SK-N-SH (cell line): ENCODE measurements at places on chromosomes 3 and 15.

DNA sequence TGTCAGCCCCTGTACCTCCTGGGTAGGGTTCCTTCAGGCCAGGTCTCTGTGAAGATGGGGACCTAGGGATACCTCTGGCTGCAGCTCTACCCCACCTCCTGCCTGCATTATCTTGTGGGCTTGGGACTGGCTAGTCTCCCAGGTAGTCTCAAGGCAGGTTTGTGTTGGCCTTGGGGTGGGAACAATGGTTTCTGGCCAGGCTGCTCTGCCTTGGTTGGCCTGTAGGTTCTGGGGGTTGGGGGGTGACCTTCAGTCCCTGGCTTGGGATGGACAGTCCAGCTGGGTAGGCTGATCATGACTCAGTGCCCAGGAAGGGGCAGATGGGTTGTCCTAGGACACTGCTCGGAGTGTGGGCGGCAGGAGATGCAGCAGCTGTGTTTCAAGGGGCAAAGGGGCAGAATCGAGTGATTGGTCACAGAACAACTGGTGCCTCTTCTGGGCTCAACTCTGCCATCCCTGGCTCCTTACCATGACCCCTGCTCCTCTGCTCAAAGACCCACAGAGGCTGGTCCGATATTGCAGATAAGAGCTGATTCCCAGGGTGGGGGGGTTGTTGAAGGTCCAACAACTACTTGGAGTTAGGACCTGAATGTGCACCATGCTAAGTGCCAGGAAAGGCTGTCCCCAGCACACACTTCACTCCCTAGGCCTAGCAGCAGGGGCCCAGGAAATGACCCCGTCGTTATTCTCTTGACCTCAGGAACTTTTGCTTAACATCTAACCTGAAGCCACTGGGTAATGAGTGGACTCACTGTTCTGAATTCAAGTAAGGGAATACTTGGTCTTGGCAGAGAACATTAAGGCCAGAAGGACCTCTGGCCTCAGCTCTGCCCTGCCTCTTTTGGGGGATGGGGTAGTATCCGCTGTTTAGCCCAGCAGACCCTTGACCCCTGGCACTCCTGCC lies 18.1 kb upstream of the BSN start:
- H3K4me1 ChIP-seq = peaks cover 21% of the 10 kb centered on the region; the same call in 1 of the 2 replicates
- no peaks in the 10 kb centered on the region for H3K27me3 ChIP-seq
- H3K4me3 ChIP-seq = no peak overlapping the region
- H3K36me3 ChIP-seq = peaks cover 28% of the 10 kb centered on the region; the same call in 1 of the 2 replicates
- no peak for DNase-seq
- H3K27ac ChIP-seq = no peak overlapping the region

GRCh38 chr3:124256156-124256555 lies 264.2 kb upstream of the ROPN1 start:
- H3K27me3 ChIP-seq = no peaks in the 10 kb centered on the region
- no peaks in the 10 kb centered on the region for H3K36me3 ChIP-seq
- no peak overlapping the region for H3K4me3 ChIP-seq
- H3K27ac ChIP-seq = peak overlapping the region; percentile 99
- DNase-seq = no peak
- H3K4me1 ChIP-seq = peaks cover 19% of the 10 kb centered on the region

DNA sequence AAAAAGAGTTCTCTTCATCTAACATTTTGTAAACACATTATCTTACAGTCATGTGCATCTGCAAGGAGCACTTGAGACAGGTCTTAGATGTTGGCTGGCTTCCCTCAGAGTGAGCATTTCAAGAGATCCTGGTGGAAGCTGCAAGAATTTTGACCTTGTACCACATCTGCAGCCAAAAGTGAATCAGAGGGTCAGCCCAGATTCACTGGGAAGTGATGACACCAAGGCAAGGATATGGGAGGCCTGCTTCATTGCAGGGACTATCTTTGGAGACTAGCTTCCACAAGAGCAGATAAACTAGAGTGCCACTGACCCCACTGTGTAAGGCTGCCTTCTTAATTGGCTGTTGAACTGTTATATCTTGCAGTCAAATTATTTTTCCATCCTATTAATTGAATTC lies 21.3 kb upstream of the GADL1 start:
- no peak overlapping the region for H3K27ac ChIP-seq
- DNase-seq = no peak
- H3K36me3 ChIP-seq = no peaks in the 10 kb centered on the region
- H3K27me3 ChIP-seq = no peaks in the 10 kb centered on the region
- H3K4me3 ChIP-seq = no peak overlapping the region
- H3K4me1 ChIP-seq = no peaks in the 10 kb centered on the region

- H3K27me3 ChIP-seq = no peaks in the 10 kb centered on the region
- no peaks in the 10 kb centered on the region for H3K4me1 ChIP-seq
- no peak for DNase-seq
- H3K4me3 ChIP-seq = no peak overlapping the region
- H3K27ac ChIP-seq = no peak overlapping the region
Measured at GRCh38 chr3:180306691-180307090, 270.0 kb upstream of the PEX5L start.

- peak overlapping the region; percentile 34; the same call in 1 of the 2 replicates for H3K27ac ChIP-seq
- peaks cover 17% of the 10 kb centered on the region; the same call in 1 of the 2 replicates for H3K4me1 ChIP-seq
- no peak for DNase-seq
- H3K36me3 ChIP-seq = peaks cover 10% of the 10 kb centered on the region
- no peak overlapping the region for H3K4me3 ChIP-seq
Measured at GRCh38 chr3:42544492-42545283, 37.1 kb downstream of the SEC22C start.

DNA sequence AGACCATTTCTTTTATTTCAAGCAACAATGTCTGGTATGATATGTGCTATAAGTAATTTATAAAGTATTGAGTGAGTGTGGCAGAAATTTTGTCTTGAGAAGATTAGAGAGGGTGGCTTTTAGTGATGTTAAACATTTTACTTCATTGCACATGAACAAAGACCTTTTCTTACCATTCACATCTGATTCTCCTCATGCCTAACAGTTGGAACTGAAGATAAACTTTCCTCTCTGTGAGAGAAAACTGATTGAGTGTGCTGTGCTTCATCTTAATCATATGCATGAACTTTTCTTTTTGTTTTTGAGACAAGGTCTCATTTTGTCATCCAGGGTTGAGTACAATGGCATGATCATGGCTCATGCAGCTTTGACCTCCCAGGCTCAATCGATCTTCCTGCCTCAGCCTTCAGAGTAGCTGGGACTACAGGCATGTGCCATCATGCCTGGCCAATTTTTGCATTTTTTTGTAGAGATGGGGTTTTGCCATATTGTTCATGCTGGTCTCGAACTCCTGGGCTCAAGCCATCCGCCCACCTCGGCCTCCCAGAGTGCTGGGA lies 377.7 kb upstream of the GOLIM4 start:
- no peaks in the 10 kb centered on the region for H3K36me3 ChIP-seq
- DNase-seq = no peak
- no peaks in the 10 kb centered on the region for H3K27me3 ChIP-seq
- no peaks in the 10 kb centered on the region for H3K4me1 ChIP-seq

- no peaks in the 10 kb centered on the region for H3K36me3 ChIP-seq
- H3K27ac ChIP-seq = no peak overlapping the region
- H3K4me1 ChIP-seq = no peaks in the 10 kb centered on the region
- H3K4me3 ChIP-seq = no peak overlapping the region
Measured at GRCh38 chr3:170055209-170055608, 17.4 kb downstream of the GPR160 start.

GRCh38 chr15:38743147-38743546 lies 178.5 kb upstream of the RASGRP1 start:
- H3K4me1 ChIP-seq = peaks cover 13% of the 10 kb centered on the region; the same call in 1 of the 2 replicates
- no peaks in the 10 kb centered on the region for H3K27me3 ChIP-seq
- H3K4me3 ChIP-seq = no peak overlapping the region

- H3K4me1 ChIP-seq = no peaks in the 10 kb centered on the region
- no peak overlapping the region for H3K4me3 ChIP-seq
Measured at GRCh38 chr3:32791833-32792232, 26.0 kb upstream of the TRIM71 start.

DNA sequence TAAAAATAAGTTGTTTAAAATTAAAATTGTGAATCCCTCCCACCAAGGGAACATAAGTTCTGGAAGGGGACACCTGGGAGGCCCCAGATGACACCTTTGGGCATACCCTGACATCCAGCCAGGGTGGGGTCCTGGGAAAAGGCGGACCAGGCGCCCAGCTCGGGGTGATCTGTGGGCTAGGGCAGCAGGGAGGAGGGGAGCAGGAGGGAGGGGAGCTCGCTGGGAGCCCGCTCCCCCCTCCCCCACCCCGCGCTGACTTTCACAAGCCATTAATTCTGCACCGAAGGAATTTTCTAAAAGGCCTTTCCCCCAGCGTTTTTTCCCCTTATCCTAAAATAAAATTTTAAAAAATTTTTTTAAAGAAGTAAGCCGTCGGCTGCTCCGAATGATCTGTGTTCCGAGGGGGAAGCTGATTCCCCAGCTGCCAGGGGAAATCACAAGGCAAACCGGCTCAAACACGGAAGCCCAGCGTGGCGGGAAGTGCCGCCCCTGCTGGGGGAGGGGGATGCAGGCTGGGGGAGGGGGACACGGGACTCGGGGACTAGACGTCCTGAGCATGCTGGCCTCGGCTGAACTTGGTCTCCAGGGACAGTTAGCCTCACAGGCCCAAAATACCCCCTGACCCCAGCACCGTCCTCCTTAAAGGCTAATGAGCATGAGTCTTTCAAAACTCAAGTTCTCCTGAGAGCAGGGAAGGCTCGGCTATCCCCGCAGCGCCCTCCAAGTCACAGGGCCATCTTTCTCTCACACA lies 13.9 kb downstream of the PLXND1 start:
- no peak overlapping the region for H3K27ac ChIP-seq
- H3K27me3 ChIP-seq = no peaks in the 10 kb centered on the region
- no peak overlapping the region for H3K4me3 ChIP-seq
- H3K36me3 ChIP-seq = no peaks in the 10 kb centered on the region
- no peak for DNase-seq

DNA sequence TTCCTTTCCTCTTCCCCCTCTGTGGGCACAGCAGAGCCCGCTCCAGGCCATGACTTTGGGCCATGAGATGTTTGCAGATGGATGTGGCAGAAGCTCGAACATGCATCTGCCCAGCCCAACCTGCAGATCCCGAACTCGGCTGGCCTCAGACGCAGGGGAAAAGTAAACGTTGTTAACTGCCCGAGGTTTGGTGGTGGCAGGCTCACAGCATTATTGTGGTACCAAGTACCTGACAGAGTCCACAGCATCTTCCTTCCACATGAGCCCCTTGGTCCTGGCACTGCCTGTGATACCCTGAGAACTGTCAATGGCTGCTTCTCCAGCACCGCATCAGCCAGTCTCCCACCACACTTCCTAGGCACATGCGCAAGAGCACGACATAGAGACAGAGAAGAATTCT lies 424.3 kb downstream of the OCA2 start:
- H3K4me3 ChIP-seq = no peak overlapping the region
- H3K27ac ChIP-seq = no peak overlapping the region
- no peaks in the 10 kb centered on the region for H3K36me3 ChIP-seq
- H3K27me3 ChIP-seq = no peaks in the 10 kb centered on the region
- no peak for DNase-seq

DNA sequence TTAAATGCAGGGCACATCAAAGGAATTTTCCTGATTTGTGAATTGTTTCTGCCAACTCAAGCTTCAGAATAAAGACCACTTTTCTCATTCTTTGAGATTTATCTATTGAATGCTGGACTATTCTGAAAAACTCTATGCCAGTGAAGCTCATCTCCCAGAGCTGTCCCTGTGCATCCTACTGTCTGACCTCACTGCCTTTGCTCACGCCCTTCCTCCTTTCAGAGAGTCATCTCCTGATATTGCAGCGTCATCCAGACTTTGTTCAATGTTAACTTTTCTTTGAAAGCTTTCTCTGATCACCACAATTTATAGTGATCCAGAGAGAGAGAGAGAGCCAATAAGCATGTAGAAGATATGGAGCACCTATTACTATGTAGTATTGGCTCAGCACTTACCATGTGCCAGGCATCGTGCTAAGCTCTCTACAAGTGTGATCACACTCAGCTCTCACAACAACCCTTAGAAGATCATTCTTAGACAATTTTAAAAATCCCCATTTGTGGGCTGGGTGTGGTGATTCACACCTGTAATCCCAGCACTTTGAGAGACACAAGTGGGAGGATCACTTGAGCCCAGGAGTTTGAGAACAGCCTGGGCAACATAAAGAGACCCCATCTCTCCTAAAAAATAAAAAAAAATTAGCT lies 30.2 kb upstream of the TLE3 start:
- no peaks in the 10 kb centered on the region for H3K4me1 ChIP-seq
- DNase-seq = no peak
- no peak overlapping the region for H3K4me3 ChIP-seq

GRCh38 chr15:92021792-92022191 lies 168.3 kb downstream of the SLCO3A1 start:
- no peaks in the 10 kb centered on the region for H3K27me3 ChIP-seq
- H3K4me1 ChIP-seq = peaks cover 2% of the 10 kb centered on the region; the same call in 1 of the 2 replicates
- H3K27ac ChIP-seq = no peak overlapping the region

DNA sequence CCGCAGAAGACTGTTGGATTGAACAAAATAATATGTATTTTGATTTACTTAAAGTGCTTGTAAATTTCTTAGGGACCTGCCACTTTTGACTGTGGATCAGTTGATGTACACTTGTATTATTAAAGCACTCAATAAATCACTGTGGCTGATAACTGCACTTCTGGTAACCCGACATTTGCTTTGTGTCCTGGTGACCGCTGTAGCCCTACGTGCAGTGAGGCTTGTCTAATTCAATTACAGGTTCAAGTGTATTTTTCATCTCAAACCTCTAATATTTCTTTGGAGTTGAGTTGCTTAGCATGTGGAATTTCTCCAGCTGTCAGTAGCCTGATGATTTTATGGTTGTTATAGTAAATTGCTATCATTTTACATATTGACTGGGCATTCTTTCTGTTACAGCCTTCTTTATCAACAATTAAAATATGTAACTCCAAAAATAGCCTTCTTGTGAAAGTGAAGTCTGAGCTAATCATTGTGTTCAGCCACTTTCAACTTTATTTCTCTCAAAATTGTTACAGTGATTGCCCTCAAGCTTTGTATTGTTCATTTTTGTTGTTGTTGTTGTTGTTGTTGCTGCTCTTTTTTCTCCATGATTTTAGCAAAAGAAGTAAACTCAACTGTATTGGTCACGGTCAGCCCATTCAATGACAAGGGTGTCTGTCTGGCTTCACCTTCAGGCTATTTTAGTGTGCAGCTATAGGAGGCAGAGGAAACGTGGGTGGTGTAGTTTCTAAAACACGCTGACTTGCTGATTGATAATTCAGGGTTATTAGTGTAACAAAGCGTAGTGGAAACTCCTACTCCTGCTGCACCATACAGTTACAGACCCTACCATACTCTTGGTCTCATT lies 215.1 kb upstream of the UBE2E1 start:
- H3K36me3 ChIP-seq = no peaks in the 10 kb centered on the region
- no peaks in the 10 kb centered on the region for H3K4me1 ChIP-seq
- H3K27ac ChIP-seq = peak overlapping the region; percentile 90
- H3K4me3 ChIP-seq = no peak overlapping the region

- no peak overlapping the region for H3K4me3 ChIP-seq
- no peak for DNase-seq
- peak overlapping the region; percentile 43; the same call in 1 of the 2 replicates for H3K27ac ChIP-seq
- no peaks in the 10 kb centered on the region for H3K4me1 ChIP-seq
- no peaks in the 10 kb centered on the region for H3K27me3 ChIP-seq
Measured at GRCh38 chr3:127719369-127719768, 46.6 kb downstream of the ABTB1 start.

GRCh38 chr15:65192016-65192415 lies 6.9 kb upstream of the CLPX start:
- no peaks in the 10 kb centered on the region for H3K27me3 ChIP-seq
- DNase-seq = no peak
- no peak overlapping the region for H3K4me3 ChIP-seq
- peaks cover 2% of the 10 kb centered on the region; the same call in 1 of the 2 replicates for H3K4me1 ChIP-seq
- H3K36me3 ChIP-seq = no peaks in the 10 kb centered on the region

GRCh38 chr15:79170256-79170664 lies 79.7 kb upstream of the RASGRF1 start:
- H3K27ac ChIP-seq = no peak overlapping the region
- peak; percentile 63 for DNase-seq
- no peaks in the 10 kb centered on the region for H3K27me3 ChIP-seq
- peaks cover 31% of the 10 kb centered on the region for H3K4me1 ChIP-seq
